ENCODE measurements at places on chromosomes 3 and 15. TPM values are rescaled to one million over a fixed set of nuclear protein-coding genes. Genes with fewer than 3 reads are reported as not detected.
A peak's percentile ranks its signal among the peaks of the same experiment; 100 is the strongest.

GRCh38 chr3:13021141-13022114 lies 51.8 kb downstream of the IQSEC1 start:
- no peaks in the 10 kb centered on the region for H3K36me3 ChIP-seq
- peak overlapping the region; percentile 26 for H3K4me3 ChIP-seq
- peaks cover 77% of the 10 kb centered on the region for H3K4me1 ChIP-seq
- H3K27me3 ChIP-seq, result no peaks in the 10 kb centered on the region
- DNase-seq, result no peak
- H3K27ac ChIP-seq, result no peak overlapping the region

DNA sequence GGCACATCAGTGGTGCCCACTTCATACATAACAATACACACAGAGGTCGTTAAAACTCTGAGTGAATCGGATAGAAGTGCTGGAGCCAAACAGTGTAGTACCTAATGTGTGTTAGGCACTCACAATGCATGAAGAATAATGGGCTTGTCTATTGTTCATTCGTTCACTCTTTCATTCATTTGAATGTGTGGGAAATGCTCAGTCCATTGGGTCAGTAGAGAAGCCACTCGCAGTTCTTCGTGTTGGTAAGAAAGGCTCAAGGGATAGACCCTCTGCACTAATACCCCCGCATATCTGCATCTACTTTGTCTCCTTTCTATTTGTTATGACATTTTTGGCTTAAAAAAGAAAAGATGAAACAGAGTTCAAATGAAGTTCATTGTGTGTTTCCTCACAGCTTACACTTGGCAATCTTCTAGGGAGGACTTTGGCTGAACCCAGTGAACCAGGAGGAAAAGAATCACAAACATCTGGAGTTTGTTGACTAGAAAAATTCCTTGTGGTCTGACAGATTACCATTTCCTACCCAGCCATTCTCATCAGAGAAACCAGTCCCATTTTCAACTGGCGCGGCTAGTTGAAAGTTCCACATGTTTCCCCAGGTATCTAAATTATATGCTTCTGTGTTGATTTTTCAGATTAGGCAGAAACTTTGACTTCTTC lies 32.8 kb upstream of the MFSD1 start:
- no peaks in the 10 kb centered on the region for H3K27me3 ChIP-seq
- peak overlapping the region; percentile 81 for H3K27ac ChIP-seq
- no peaks in the 10 kb centered on the region for H3K36me3 ChIP-seq
- DNase-seq, result peak; percentile 98
- peak overlapping the region; percentile 15 for H3K4me3 ChIP-seq

DNA sequence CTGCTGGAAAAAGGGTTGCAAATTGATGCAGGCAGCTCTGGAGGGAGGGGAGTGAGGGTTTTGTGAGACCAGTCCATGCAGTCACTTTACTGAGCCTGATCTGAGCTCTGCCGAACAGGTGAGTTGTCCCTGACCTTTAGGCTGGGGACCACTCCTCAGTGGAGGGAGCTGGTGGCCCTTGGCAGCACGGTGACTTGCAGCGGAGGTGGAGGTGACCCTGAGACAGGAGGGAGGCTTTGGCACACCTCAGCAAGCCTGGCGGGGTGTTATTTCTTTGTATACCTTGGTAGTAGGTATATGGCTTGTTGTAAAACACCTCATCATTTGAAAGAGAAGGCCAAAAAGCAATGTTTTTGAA lies 43.5 kb downstream of the FGD5 start:
- no peak overlapping the region for H3K4me3 ChIP-seq
- H3K27ac ChIP-seq, result no peak overlapping the region
- H3K36me3 ChIP-seq, result no peaks in the 10 kb centered on the region
- no peak for DNase-seq
- H3K4me1 ChIP-seq, result no peaks in the 10 kb centered on the region
- H3K27me3 ChIP-seq, result peaks cover 3% of the 10 kb centered on the region

GRCh38 chr3:15501126-15501525 lies 20.4 kb downstream of the COLQ start:
- DNase-seq, result no peak
- no peaks in the 10 kb centered on the region for H3K4me1 ChIP-seq
- no peak overlapping the region for H3K27ac ChIP-seq
- H3K4me3 ChIP-seq, result no peak overlapping the region

GRCh38 chr15:92847841-92848240 lies 52.3 kb upstream of the CHD2 start:
- H3K27ac ChIP-seq, result no peak overlapping the region
- H3K36me3 ChIP-seq, result no peaks in the 10 kb centered on the region
- peaks cover 14% of the 10 kb centered on the region for H3K4me1 ChIP-seq
- no peaks in the 10 kb centered on the region for H3K27me3 ChIP-seq

DNA sequence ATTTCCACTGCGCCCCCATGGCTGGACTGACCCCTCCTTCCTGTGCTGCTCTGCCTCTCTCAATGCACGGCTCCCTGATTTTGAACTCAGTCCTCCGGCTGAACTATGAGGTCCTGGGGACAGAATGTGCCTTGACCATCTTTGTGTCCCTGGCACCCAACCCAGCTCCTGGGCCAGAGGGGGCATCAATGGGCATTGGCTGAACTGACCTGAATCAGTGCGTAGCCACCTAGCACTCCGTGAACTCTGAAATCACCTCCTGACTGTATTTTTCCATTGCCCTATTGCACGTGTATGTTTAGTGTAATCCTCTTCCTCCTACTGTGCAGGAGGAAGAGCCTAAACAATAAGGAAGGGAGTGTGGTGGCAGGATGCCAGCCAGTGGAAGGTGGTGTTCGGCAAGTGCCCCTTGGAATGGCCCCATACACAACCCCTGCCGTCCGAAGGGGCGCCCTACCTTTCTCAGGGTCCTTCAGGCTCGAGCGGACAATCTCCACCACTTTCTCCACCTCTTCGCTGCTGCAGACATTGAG lies 33.5 kb downstream of the BDH1 start:
- DNase-seq, result no peak
- H3K4me3 ChIP-seq, result no peak overlapping the region
- no peaks in the 10 kb centered on the region for H3K27me3 ChIP-seq
- H3K4me1 ChIP-seq, result no peaks in the 10 kb centered on the region
- no peak overlapping the region for H3K27ac ChIP-seq
- H3K36me3 ChIP-seq, result no peaks in the 10 kb centered on the region

DNA sequence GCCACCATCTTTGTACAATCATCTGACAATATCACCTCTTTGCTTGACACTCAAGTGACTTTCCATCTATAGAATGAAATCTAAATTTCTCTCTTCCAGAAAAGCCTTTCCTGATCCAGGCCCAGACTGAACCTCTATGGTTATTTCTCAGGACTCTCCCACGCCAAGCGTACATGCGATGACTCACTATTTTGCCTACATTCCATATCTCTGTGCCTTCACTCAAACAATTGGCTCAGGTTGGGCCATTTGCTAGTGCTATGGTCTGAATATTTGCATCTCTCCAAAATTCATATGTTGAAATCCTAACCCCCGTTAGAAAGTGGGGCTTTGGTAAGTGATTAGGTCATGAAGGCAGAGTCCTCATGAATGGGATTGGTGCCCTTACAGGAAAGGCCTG lies 43.9 kb downstream of the ST3GAL6 start:
- H3K4me3 ChIP-seq, result no peak overlapping the region
- H3K27ac ChIP-seq, result peak overlapping the region; percentile 69

DNA sequence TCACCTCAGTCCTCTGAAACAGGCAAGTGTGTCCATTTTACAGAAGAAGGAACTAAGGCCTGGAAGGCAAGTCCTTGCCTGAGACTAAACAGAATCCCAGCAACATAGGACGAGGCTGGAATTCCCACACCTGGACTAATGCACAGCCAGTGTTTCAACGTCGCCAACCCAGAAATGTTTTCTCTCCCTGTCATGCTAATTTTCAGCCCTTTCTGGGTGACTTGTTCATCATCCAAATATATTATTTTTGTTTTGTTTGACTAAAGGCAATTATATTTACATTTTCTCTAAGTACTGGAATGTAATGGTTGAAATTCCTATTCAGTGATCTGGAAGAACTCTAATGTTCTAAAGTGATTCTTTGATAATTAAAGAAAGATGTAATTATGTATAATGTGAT lies 51.8 kb downstream of the BTD start:
- H3K4me3 ChIP-seq, result no peak overlapping the region
- DNase-seq, result no peak
- no peak overlapping the region for H3K27ac ChIP-seq
- no peaks in the 10 kb centered on the region for H3K27me3 ChIP-seq
- no peaks in the 10 kb centered on the region for H3K36me3 ChIP-seq

DNA sequence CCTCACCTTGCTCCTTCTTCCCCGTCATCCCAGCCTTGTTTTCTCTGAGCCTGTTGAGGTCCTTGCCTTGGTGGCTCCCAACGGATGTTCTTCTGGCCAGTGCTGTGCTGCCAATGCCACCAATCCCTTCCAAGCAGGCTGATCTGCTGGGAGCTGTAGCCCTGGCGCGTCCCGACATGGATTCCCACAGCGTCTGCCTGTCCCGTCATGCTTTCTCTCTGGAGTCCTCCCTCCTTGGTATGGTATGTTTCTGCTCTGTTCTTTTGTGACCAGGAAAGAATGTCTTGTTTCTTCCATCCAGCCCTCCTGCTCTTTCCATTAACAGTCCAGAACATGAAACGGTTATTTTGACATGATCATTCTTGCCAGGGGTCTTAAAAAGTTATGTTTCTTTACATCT lies 10.0 kb downstream of the LIMD1 start:
- no peak overlapping the region for H3K4me3 ChIP-seq
- peaks cover 23% of the 10 kb centered on the region for H3K4me1 ChIP-seq
- DNase-seq, result no peak

- no peak overlapping the region for H3K4me3 ChIP-seq
- DNase-seq, result peak; percentile 9
- H3K36me3 ChIP-seq, result no peaks in the 10 kb centered on the region
- H3K27me3 ChIP-seq, result no peaks in the 10 kb centered on the region
- H3K4me1 ChIP-seq, result no peaks in the 10 kb centered on the region
These were observed 229.6 kb downstream of the BBX start for GRCh38 chr3:107752202-107752990.

DNA sequence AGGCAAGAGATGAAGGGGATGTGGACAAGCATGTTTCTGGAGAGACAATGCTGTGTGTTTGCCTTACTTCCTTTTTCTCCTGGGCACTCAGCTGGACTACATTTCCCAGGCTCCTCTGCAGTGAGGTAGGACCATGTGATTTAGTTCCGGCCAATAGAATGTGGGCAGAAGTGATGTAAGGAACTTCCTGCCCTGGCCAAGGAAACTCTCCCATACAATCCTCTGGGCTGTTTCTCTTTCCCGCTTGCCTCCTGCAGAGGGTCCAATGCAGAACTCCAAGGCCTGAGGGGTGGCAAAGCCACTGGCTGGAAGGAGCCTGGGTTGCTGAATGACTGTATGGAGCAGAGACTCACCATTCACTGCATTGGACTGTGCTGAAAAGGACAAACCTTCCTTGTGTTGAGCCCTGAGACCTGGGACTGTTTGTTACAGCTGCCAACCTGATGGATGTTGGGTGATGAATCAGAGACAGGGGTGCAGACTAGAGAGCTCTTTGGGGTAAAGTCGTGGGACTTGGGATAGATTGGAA lies 82.7 kb upstream of the SLC6A6 start:
- H3K27ac ChIP-seq, result no peak overlapping the region
- no peak overlapping the region for H3K4me3 ChIP-seq
- no peaks in the 10 kb centered on the region for H3K36me3 ChIP-seq

GRCh38 chr3:112667599-112667998 lies 26.7 kb upstream of the CCDC80 start:
- no peaks in the 10 kb centered on the region for H3K36me3 ChIP-seq
- H3K27ac ChIP-seq, result no peak overlapping the region
- no peak for DNase-seq
- H3K4me3 ChIP-seq, result no peak overlapping the region
- H3K27me3 ChIP-seq, result no peaks in the 10 kb centered on the region

DNA sequence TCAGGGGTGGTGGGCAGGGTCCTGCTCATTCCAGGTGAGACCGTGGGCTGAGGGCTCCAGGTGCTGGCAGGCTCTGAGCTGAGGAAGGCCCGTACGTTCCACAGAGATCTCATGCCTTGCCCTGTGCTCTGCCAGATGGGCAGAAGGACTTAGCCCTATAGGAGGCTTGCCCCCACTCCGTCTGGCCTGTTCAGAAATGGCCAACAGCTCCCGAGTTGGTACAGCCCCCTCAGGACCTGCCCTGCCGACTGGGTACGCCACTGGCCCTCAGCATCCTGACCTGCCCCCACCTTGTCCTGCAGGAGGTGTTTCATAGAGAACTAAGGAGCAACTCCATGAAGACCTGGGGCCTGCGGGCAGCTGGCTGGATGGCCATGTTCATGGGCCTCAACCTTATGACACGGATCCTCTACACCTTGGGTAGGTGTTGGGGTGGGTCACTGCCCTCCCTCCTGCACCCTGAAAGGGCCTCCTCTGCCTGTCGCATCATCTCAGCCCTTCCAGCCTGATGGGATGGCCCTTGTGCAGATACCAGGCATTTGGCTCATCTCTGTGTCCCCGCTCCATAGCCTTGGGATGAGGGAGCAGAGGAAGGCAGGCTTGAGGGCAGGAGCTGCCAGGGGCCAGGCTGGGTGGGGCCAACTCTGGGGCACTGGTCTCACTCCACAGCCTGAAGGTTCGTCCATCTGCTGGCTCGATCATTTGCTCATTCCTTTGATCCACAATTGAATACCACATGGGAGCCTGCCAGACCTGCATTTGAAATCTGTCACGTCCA lies 14.2 kb downstream of the TMEM43 start:
- H3K27ac ChIP-seq, result no peak overlapping the region
- peaks cover 35% of the 10 kb centered on the region for H3K36me3 ChIP-seq
- no peaks in the 10 kb centered on the region for H3K27me3 ChIP-seq
- peaks cover 13% of the 10 kb centered on the region for H3K4me1 ChIP-seq

- no peak overlapping the region for H3K4me3 ChIP-seq
- no peaks in the 10 kb centered on the region for H3K36me3 ChIP-seq
- no peak for DNase-seq
- no peaks in the 10 kb centered on the region for H3K27me3 ChIP-seq
- H3K4me1 ChIP-seq, result peaks cover 4% of the 10 kb centered on the region
These were observed 393.3 kb downstream of the FEZF2 start for GRCh38 chr3:61980041-61980440.

Gene CCDC39
- total RNA-seq, result not detected

Gene WNT5A
- 66.2 TPM for total RNA-seq

Gene TRPM1
- not detected for total RNA-seq

Gene DUOXA1
- total RNA-seq, result 0.36 TPM

Gene NR1I2
- not detected for total RNA-seq

Gene NOX5
- total RNA-seq, result 0.09 TPM

Gene TIGIT
- not detected for total RNA-seq
